ENCODE measurements at places on chromosomes 1 and 21.

GRCh38 chr1:238955934-238956333 is 430.4 kb upstream of the CHRM3 start:
- no peak for DNase-seq

DNA sequence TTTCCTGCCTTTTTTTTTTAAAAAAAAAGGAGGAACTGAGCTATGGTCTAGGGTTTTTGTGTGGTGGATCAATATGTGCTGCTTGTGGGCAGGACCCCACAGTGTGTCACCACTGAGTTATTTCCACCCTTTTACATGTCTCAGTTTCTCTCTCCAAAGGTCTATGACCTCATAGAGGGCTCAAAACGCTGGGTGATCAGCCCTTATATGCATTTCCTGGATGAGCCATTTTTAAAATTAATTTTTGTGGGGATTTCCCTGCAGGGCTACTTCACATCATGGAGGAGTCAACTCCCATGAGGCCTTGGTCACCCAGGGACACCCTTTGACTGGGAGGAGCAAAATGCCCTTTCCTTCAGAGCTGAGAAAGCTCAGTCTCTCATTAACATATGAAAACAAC is 20.7 kb upstream of the HAO2 start:
- peak; percentile 93 for DNase-seq

DNA sequence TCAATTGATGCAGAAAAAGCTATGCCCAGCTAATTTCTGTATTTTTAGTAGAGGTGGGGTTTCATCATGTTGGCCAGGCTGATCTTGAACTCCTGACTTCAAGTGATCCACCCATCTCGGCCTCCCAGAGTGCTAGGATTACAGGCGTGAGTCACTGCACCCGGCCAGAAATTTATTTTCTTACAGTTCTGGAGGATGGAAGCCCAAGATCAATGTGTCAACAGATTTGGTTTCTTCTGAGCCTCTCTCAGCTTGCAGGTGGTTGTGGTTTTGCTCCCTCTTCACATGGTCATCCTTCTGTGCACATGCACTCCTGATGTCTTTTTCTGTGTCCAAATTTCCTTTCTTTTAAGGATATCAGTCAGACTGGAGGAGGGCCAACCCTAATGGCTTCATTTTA is 35.6 kb downstream of the SHCBP1L start:
- DNase-seq: peak; percentile 81

- DNase-seq: no peak
Observed at GRCh38 chr1:186078245-186078644, 296.8 kb downstream of the TPR start.

GRCh38 chr1:54163051-54163450 is 10.3 kb upstream of the CDCP2 start:
- no peak for DNase-seq

DNA sequence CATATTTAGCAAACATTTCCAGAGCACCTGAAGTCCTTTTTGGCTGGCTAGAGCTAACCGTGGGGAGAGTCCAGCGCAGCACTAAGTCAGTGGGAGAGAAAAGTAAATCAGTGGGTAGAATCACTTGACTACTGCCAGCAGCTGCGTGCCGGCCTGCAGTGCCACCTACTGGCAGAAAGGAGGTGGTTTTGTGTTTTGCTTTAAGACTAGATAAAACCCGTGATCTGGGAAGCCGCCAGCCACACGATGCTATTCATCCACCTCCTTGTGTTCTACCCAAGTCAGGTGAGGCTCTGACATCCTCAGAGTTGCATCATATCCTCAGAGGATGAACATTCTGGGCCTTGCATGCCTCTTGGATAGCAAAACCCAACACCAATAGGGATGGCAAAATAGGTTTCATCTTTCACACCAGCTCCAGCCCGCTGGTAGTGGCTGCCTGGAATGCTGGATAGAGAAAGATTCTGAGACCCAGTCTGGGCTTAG is 14.1 kb upstream of the HEYL start:
- peak; percentile 68 for DNase-seq

GRCh38 chr1:116793357-116793935 is 39.2 kb downstream of the CD2 start:
- DNase-seq: no peak

- no peak for DNase-seq
Observed at GRCh38 chr1:197604302-197604701, 171.0 kb downstream of the DENND1B start.

- DNase-seq: peak; percentile 1
Observed at GRCh38 chr1:65440322-65440900, 19.9 kb downstream of the LEPR start.

DNA sequence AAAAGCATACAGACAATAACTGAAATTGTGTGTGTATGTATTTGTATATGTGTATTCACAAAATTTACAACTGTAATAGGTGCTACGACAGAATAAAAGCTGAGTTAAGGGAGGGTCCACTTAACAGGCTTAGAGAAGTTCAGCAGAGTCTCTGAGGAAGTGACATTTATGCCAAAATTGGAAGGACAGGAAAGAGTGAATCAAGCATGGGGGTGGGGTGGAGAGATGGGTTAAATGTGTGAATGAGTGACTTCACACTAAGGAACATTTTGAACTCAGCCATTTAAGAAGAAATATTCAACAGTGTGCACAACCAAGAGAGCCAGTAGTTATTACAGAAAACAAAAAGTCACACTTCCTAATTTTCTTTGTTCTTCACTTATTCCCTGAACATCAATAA is 53.8 kb upstream of the RGS1 start:
- peak; percentile 73 for DNase-seq

- no peak for DNase-seq
Observed at GRCh38 chr1:151613282-151613780, 1.5 kb downstream of the SNX27 start.

DNA sequence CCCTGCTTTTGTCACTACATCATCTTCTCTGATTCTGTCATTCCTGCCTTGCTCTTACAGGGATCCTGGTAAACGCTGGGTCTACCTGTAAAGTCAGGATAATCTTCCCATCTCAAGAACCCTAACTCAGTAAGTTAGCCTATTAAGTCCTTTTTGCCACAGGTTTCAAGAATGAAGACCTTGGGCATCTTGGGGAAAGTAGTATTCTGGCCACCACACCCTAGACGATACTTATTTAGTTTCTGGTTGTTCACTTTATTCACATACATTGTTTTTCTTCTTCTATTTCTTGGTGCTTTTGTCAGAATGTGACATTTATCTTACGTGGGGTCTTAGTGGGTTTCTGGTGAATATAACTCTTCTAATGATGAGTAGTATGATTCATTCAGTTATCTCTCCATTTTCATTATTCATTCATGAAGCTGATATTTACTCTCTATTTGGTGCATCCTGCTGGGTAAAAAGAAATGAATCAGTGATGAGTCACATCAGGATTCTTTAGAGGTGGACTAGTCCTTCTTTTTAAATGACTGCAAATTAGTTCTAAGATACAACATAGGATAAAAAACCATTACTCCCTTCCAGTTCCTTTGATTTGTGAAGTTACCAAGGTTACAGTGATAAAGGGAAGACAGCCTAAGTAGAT is 514.4 kb upstream of the B3GALT2 start:
- no peak for DNase-seq

DNA sequence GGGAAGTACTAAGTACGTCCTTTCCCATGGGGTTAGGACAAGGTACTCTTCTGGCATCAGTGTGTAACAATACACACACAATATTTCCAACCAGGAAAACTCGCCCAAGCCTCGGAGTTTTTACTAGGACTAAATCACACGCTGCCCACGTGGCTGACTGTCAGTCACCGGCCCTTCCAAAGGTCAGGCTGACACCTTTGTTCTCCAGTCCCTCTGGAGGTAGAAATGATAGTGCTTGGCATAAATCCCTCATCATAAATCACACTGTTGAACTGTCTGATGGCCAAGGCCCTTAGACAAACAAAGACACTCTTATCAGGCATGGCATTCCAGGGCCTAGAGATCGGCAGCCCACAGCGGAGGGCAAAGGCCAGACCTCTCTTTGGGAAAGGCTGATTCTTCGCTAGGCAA is 16.9 kb upstream of the SLAMF9 start:
- no peak for DNase-seq

GRCh38 chr1:228478912-228479711 is 8.1 kb upstream of the RNF187 start:
- DNase-seq: peak; percentile 62

DNA sequence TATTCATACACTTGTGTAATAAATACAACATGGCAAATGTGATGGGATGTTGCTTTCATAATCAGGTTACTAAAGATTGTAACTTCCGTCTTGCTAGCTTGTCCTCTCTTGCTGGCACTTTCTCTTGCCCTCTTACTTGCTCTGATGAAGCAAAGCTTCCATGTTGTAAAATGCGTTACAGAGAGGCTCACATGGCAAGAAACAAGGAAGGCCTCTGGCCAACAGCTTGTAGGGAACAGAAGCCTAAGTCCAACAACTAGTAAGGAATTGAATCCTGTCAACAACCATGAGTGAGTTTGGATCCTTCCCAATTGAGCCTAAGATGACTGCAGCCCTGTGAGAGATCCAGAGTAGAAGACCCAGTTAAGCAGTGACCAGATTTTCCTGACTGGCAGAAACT is 15.4 kb downstream of the TMED5 start:
- no peak for DNase-seq

DNA sequence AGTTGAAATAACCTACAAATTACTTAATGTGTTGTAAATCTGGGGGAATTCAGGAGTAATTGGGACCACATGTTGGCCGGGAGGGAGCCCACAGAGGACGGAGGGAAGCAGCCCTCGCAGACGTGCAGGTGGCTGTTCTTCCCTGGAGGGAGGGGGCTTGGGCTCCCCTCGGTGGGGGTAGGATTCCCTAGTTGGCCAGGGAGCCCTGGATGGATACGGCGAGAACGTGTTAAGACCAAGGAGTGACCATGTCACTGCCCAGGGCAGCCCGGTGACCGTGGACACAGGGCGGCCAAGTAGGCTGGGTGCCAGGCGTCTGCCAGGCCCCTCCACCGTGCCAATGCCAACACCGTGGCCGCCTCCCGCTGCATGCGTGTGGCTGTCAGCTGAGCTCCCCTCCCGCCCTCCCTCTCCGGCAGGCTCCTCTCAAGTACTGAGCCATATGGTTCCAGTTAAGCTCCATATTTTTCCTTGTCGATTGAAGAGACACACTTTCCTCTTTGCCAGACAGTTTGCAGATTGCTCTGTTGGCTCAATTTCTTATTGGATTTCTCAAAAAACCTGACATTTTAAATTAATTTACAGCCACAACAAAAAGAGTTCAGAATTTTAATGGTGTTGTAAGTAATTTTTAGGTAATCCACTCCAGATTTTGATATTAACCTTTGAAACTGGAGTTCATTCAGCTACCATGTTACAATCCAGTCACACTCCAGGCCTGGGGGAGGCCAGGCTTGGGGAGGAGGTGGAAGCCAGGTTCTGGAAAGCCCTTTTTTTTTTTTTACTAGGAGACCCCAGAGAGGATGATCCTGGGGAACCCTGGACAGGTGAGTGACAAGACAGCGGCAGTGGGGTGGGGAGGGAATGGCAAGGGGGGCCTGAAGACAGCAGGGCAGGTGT is 71.2 kb downstream of the CASZ1 start:
- DNase-seq: no peak

DNA sequence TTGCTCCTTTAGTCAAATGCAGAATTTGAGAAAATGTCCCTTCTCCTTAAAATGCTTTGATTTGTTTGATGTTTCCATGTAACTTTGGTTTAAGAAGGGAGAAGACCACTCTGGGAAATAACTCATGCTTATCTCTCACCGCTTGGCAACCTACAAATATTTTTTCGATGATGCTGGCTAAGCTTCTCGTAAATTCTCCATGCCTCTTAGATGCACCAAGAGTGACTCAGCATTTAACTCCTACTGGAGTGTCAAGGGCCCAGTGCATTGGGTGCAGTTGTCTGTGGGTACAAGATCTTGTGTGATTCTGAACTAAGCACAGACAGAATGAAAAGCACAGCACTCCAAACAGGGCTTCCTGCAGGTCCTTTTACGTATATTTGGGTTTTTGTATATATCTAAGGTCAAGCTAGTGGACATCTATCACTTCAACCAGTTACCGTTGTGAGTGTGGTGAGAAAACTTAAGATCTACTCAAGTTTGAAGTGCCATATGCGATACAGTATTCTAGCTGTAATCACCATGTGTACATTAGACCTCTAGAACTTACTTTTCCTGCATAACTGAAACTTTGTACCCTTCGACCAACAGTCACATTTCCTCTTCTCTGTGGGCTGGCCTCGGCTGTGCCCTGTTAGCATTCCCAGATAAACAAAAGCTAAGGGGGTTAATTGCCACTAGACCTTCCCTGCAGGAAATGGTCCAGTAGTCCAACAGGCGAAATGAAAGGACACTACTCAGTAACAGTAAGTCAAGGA is 55.8 kb downstream of the COL18A1 start:
- DNase-seq: no peak

GRCh38 chr1:70685300-70686286 is 274.5 kb downstream of the CTH start:
- DNase-seq: peak; percentile 67

DNA sequence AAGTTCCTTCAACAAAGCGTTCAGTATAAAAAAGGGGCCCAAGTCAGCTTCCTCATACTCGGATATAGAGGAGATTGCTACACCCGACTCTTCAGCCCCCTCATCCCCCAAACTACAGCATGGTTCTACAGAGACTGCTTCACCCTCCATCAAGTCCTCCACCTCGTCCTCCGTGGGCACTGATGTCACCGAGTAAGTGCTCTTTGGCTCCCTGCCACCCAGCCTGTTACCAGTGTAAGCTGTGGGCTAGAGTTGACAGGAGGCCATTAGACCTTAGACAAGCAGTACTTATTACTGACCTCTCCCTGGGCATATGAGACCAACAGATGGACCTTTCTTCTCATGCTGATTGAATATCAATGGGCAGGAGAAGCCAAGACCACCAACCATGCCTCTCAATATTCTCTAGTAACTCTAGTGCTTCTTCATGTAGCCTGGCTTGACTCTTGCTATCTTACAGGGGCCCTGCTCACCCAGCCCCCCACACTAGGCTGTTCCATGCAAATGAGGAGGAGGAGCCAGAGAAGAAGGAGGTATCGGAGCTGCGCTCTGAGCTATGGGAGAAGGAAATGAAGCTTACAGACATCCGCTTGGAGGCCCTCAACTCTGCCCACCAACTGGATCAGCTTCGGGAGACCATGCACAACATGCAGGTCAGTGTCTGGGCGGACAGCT is 20.9 kb upstream of the IPO9 start:
- no peak for DNase-seq

GRCh38 chr1:36172017-36172747 is 16.2 kb downstream of the MAP7D1 start:
- no peak for DNase-seq

- peak; percentile 70 for DNase-seq
Observed at GRCh38 chr1:212482637-212483441, 50.1 kb downstream of the NENF start.

DNA sequence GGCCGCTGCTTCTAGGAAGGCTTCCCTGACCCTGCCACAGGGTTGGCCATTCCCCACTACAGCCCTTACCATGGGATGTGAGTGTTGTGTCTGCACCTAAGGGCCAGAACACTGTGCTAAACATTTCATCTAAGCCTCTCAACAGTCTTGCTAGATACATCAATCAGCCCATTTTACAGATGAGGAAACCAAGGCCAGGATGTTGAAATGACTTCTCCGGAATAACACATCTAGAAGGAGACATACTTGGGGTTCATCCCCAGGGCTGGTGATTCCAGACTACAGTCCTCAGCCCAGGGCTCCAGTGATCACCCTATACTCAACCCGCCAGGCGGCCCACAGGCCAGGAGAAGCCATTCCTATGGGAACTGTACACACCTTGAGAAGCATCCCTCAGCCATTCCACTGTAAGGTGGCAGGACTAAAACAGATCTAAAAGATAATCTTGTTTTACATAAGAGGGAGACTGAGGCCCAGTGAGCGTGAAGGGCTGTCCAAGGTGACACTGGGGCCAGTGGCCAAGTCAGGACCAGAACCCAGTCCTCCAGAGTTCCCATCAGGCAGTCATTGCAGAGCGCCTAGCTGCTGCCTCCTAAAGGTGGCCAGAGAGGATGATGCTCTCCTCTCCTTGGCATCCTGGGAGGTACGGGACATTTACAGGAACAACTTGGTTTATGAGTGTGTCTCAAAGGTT is 119.5 kb downstream of the GLIS1 start:
- DNase-seq: no peak

Data from MV-4-11 (cell line).